NCI-H1436 (cell line): ENCODE measurements at places on chromosomes 7 and 10.

GRCh38 chr10:71725998-71726579, 6.5 kb upstream of the C10orf105 start:
- DNase-seq, result no peak

- no peak for DNase-seq
These were observed 1591.4 kb downstream of the REEP3 start for GRCh38 chr10:65112573-65112972.

GRCh38 chr10:17229717-17229966, 1.6 kb downstream of the VIM start:
- no peak for DNase-seq

- DNase-seq, result no peak
These were observed 1013.5 kb downstream of the GATA3 start for GRCh38 chr10:9068003-9068402.

DNA sequence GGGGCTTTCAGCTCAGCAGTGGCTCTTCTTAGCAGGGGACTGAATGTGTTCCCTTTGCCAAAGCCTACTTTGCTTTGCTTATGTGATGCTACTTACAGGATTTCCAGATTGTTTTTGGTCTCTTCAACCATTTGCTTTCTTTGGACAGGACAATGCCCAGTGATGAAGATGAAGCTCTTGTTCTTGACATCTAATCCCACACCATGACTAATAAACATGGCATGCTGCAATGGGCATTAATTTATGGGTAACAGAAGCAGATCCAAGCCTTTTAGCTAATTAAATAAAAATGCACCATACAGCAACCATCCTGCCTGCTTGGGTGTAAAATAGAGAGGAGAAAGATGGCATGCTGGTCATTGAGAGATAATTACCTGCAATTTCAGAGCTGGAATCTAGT, 175.5 kb upstream of the ITGB1 start:
- DNase-seq, result no peak

DNA sequence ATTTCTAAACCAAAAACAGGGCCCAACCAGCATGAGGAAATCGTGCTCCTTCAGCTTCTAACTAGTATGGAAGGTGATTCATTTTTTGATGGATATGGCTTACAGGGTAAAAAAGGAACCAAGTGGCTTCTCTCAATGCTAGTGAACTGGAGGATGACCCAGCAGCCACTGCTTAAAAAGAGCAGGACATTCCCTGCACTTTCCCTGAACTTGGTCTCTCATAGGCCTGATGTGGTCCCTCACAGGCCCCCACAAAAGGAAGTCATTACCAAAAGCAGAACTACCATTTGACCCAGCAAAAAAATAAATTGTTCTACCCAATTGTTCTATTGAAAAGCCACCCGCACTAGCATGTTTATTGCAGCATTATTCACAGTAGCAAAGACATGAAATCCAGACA, 188.8 kb downstream of the CALN1 start:
- DNase-seq, result no peak

DNA sequence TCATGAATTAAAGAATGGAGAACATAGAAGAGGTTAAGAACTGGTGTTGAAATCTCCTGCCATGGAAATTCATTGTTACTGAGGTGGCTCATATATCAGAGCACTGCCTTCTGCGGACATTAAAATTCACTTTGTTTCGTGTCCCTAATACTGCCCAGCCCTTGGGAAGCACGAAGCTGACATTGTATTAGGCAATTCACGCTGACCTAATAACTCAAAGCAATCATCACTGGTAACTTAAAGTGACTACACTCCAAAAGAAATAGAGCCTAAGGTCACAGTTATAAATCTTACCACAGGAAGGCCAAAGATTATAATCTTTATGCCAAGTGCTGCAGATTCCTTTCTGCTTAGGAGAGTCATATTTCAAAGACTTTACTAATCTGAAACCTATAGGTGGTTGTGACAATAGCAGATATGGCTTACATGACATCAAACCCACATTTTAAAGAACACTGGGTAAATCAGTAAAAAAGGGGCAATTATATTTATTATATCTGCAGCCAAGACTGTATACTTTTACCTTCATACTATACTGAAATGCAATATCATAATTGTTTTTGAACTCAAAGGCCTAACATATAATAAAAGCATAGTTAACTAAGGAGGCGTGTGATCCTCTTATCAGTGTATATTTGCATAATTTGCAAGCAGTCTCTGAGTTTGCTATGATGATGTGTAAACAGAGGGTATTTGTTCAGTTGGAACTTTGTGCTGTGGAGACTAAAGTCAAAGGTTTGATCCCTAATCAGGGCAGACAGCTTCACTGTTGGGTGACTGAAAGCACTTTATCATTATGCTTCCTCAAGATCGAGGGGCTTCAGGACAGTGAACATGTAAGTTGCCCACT, 51.9 kb upstream of the CAPZA2 start:
- DNase-seq, result no peak

GRCh38 chr10:23571884-23572283, 133.0 kb downstream of the OTUD1 start:
- DNase-seq, result no peak

GRCh38 chr10:59674215-59674836, 35.3 kb downstream of the SLC16A9 start:
- no peak for DNase-seq

GRCh38 chr7:66696774-66697191, 43.8 kb upstream of the RABGEF1 start:
- no peak for DNase-seq

DNA sequence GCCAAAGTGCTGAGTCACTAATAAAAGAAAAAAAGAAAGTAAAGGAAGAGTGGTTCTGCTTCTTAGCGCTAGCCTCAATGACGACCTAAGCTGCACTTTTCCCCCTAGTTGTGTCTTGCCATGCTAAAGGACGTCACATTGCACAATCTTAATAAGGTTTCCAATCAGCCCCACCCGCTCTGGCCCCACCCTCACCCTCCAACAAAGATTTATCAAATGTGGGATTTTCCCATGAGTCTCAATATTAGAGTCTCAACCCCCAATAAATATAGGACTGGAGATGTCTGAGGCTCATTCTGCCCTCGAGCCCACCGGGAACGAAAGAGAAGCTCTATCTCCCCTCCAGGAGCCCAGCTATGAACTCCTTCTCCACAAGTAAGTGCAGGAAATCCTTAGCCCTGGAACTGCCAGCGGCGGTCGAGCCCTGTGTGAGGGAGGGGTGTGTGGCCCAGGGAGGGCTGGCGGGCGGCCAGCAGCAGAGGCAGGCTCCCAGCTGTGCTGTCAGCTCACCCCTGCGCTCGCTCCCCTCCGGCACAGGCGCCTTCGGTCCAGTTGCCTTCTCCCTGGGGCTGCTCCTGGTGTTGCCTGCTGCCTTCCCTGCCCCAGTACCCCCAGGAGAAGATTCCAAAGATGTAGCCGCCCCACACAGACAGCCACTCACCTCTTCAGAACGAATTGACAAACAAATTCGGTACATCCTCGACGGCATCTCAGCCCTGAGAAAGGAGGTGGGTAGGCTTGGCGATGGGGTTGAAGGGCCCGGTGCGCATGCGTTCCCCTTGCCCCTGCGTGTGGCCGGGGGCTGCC, at the start of gene IL6:
IL6 (plus strand) TSS at position 294 of the 807 bp plus-strand sequence; CDS start at position 357, 63 bp downstream.
- peak; percentile 40 for DNase-seq

DNA sequence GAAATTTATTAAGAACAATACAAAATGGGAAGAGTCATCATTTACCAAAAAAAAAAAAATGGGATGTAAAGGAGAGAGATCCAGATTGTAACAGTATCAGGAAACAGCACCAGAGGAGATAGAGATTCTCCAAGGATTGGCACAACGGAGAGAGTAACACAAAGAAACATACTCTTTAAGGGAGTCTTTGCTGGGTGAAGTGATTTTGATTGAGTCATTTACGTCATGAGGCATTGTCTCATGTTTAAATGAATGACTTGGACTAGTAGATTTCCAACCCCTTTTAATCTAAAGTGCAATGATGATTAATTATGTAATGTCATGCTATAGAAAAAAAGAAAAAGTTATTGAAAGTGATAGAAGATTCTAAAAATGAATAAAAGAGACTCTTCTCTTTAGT, 68.8 kb downstream of the ITGB8 start:
- no peak for DNase-seq

GRCh38 chr10:130771491-130771946, 540.0 kb downstream of the TCERG1L start:
- no peak for DNase-seq

- DNase-seq, result no peak
These were observed 71.7 kb downstream of the HYCC1 start for GRCh38 chr7:22942191-22942590.

DNA sequence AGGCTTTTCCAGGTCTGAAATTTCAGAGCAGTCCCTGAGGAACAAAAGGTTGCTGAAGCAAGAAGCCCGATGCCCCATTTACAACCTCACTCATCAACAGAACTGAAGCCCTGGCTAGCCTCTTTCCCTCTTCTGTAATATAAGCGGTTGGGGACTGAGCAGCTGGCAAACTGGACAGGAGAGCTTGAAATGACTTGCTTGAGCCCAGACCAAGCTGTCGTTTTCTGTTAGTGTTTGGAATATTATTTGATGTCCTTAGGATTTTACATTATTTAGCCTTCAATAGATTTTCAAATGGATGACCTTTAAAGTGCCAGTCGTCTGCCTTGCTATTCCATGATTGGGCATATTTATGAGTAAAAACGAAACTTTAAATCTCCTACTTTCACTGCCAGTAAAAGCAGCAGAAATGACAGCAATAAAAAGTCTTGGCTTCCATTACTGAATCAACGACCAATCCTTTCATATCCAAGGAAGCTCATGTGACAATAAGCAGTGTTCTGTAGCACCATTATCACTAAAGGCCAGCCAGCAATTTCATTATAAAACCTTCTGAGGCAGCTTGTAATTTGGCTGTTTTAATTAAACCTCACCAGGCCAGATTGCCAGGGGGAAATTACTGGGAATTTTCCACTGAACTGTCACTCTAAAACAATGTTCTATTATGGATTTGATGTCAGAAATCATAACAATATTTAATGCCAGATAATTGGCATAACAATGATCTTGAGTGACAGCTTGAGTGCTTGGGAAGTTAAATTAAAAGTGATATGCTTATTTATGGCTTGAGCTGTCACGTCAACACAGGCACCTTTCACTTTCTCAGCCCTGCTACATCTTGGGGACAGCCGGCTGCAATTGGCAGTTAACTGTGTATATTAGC, 85.9 kb downstream of the LSMEM1 start:
- DNase-seq, result no peak

- no peak for DNase-seq
These were observed 110.1 kb downstream of the CCNY start for GRCh38 chr10:35446439-35446838.

- DNase-seq, result no peak
These were observed 11.9 kb upstream of the ZCCHC24 start for GRCh38 chr10:79457256-79457785.

DNA sequence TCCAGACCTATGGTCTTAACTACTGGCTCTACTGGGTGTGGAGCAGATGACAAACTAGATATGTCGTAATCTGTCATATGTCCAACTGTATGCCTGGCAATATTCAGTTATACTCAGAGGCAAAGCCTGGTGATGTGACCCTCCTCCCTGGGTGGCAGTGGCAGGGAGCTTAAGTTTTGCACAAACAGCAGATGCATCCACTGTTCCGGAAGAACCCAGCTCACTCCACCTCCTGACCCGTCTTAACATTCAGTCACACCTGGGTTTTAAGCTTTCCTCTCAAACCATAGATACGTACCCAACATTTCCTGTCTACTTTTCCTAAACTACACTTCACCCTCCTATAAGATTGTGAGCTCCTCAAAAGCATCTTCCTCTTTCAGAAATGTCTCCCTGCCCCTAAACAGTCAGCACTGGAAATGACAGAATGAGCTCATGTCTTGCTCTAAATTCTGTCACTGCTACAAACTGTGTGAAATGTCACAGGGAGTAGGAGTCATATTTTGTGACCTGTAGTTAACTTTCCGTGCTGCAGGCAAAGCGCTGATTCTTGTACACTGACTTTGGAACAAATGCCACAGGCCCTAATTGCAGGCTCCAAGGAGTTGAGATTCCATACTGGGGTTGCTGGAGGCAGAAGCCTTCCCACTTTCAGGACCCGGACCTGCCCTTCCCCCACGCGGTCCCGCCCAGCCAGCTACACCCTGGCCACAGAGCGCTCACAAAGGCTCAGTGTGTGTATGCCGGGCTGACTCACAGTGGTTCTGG, 23.9 kb downstream of the SCD start:
- no peak for DNase-seq
